ENCODE measurements at places on chromosomes 7 and 10.

GRCh38 chr10:5500162-5500670, 846 bp upstream of the CALML5 start:
- DNase-seq: no peak

- DNase-seq: no peak
Observed at GRCh38 chr10:62869958-62870357, 53.8 kb upstream of the EGR2 start.

GRCh38 chr7:139103057-139103815, 6.3 kb downstream of the ZC3HAV1 start:
- no peak for DNase-seq

DNA sequence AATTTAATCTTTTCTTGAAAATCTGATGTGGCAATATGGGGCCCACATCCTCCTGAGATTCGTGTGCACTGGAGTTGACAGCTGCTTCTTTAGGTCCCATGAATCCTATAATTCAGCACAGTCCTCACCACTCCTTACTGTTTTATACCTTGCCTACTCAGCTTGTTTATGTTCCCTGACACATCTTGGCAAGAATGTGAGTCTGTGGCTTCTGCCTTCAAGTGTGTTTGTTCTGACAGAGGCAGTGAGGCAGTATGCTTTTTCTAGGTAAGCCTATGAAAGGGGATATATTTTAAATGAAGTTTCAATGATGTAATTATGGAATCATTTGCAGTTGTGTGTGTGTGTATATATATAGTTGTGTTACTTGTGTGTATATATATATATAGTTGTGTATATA, 106.4 kb downstream of the AMPH start:
- DNase-seq: no peak

DNA sequence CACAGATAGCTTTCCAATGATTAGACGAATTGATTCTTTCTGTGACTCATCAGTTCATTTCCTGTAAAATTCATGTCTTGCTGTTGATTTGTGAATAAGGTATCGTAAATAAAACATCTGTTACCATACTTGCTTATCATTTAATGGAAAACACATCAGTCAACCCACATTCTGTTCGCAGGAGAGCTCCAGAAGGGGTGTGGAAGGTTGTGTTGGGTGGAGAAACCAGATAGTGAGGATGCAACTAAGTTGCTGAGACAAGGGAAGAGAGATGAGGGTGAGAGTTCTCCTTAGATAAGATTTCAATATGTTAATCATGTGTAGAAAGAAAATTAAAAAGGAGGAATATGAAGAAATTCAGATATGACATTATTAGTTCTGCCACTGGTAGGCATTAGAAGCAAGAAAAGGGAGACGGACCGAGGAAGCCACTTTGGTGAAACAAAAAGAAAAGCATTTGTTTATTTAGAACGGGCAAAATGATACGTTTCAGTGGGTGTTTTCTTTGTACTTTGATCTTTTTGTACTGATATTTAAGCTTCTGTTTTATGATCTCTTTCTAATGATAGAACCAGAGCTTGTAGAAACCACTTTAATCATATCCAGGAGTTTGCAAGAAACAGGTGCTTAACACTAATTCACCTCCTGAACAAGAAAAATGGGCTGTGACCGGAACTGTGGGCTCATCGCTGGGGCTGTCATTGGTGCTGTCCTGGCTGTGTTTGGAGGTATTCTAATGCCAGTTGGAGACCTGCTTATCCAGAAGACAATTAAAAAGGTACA, 7.8 kb downstream of the CD36 start:
- DNase-seq: no peak

- DNase-seq: no peak
Observed at GRCh38 chr10:22551681-22552365, 162.6 kb downstream of the PIP4K2A start.

DNA sequence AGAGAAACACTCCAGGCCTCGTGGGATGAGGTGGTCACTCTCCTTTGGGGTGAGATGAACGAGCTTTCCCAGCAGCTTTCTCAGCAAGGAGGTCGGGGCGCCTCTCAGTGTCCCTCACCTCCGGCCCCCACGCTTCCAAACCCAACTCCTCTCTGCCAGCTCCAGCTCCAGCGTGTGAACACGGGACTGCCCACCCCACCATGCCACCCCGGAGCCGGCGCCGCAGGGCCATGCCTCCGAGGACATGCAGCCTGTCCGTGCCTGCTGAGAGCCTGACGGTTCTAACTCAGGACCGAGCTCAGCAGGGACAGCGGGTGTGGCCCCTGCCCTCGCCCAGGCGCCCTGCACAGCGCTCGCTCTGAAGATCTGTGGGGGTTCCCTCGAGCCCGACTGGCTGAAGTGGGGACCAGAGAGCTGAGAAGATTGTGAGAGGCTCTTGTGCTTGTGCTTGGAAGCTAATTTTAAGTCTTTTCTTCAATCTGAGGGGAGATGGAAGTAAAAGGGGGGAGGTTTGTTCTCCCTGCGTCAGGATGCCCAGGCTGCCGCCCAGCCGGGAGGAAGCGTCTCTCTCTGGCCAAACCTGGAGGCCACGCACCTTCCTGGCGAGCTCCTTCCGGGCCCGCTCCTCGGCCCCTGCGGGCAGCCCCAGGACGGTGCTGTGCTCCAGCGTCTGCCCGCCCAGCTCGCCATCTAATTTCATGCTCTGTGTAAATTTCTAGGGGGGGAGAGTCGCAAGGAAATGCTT, 5.1 kb upstream of the ADAM8 start:
- DNase-seq: no peak

- no peak for DNase-seq
Observed at GRCh38 chr7:44396496-44396895, 71.1 kb upstream of the CAMK2B start.

DNA sequence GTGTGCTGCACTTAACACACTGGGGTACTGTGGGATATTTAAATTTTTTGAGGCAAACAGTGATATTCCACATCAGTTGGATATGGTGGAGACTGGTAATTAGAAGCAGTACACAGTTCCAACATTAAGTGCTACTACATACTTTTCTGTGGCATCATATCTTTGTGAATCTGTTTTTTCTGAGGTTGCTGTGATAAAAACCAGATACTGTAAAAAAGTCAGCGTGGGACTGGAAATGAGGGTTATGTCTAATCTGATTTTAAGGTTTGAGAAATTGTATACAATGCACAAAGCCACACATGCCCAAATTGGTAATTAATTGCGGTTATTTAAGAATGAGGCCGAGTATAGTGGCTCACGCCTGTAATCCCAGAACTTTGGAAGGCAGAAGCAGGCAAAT, 41.2 kb downstream of the TBC1D12 start:
- DNase-seq: no peak

DNA sequence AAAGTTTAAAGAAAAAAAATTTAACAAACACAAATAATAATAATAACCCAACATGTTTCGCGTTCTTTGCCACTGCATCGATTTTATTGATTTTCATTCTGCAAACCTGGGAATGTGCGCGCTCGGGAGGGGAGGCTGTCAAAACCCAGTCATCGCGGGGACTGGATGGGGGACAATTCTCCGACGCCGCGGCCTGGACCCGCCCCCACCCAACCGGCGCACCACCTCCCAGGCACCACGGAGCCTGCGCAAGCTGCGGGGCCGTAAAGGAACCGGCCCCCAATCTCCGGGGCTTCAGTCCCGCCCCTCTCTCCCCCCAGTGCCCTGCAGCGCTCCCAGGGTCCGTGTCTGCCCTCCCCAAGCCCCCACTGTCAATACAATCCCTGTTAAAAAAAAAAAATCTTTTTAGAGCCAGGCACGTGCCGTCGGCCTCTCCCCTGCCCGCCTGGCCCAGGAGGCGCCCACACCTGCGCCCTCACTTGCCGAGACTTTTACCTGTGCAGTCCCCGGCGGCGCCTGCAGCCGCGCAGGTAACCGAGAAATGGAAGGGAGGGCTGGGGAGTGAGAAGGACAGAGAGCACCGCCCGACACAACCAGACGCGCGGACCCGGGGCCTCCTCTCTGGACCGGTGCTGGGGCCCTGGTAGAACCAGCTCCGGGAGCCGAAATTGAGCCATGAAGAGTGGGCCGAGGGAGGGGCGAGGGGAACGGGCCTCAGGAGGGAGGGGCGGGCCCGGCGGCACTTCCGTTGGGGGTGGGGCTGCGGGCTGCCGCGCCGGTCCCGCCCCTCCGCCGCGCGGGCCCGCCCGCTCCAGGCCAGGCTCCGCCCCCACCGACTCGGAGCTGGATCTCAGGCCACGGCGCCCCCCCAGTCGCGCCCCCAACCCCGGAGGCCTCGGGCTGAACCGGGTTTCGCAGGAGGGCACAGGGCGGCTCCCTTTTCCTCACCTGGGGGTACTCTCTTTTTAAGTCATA, 7.6 kb upstream of the ZNF503 start:
- DNase-seq: no peak

GRCh38 chr10:49558190-49558589, 19.3 kb upstream of the ERCC6 start:
- DNase-seq: no peak

DNA sequence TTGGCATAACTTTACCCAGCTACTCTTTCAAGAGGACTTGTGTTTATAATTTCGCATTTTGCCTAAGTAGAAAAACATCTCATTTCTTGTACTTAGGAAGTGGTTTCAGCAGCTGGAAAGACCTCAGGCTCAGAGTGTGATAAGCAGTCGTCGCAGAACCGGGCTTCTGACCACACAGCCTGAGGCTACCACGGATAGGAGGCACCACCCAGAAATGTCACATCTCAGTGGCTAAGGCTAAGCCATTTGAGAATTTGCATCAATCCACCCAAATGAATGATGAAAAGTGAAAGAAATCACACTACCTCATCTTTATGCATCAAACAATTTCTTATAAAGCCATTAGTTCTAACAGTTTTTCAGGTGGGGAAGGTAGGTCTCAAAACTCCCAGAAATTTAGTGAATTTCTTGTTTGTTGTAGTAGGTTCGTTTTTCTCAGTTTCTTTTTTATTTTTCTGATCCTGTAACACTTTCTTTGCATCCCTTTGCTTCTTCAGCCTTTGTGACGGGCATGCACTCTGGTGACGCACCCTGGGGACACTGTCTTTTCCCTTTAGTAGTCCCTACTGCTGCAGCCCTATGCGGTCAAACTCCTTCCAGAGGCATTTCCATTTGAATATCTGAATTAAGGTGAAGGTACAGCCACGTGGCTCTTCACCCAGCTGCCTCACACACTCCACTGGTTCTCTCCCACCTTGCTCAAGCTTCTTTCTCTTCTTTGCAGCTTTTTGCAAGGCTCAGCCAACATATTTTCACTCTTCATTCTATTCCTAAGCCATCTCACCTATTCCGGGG, 68.5 kb downstream of the MAP3K8 start:
- DNase-seq: peak; percentile 35

GRCh38 chr10:126905776-126906703, 812 bp downstream of the DOCK1 start:
- DNase-seq: no peak

DNA sequence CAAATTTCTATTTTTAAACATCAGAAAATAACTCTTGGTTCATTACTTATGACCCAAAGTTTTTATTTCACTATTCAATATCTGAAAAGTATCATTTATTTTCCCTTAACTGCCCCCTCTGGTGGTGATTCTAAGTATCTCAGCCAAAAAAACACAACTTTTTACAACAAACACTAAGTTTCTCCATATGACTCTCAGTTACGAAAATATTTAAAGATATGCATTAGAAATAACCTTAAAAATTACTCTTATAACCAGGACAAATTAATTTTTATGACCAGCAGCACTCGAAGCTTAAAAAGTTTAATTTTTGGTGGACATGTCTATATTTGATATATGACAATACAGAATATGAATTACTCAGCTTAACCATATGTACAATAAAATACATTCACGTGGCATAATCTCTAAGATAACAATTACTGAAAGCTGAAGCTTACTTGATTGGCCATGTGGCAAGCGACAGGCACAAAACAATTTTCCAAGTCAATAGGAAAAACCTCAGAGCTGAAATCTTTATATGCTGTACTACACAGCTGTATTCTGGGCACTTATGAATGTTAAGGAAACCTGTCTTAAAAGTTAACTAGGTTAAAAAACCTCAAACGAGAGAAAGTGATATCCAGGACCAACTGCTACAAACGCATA, 2.3 kb downstream of the HNRNPA2B1 start:
- DNase-seq: no peak

- DNase-seq: peak; percentile 47
Observed at GRCh38 chr7:129502708-129503685, 666 bp downstream of the SMKR1 start.

GRCh38 chr7:1460821-1461645, 1.8 kb upstream of the MICALL2 start:
- DNase-seq: no peak

DNA sequence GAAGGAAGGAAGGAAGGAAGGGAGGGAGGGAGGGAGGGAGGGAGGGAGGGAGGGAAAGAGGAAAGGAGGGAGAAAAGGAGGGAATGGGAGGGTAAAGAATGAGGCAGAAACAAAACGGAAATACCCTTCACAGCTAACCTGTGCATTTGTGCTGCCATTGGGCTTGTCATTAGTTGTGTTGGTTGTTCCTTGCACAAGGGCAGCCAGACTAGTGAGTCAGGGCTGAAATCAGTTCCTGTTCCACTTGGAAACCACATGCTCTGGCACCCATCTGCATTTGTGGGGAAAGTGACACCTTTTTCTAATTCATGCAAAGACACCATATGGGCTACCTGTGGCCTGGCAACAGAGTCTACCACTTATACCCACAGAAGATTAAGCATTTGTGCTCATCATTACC, 1004.0 kb upstream of the C7orf33 start:
- DNase-seq: no peak

DNA sequence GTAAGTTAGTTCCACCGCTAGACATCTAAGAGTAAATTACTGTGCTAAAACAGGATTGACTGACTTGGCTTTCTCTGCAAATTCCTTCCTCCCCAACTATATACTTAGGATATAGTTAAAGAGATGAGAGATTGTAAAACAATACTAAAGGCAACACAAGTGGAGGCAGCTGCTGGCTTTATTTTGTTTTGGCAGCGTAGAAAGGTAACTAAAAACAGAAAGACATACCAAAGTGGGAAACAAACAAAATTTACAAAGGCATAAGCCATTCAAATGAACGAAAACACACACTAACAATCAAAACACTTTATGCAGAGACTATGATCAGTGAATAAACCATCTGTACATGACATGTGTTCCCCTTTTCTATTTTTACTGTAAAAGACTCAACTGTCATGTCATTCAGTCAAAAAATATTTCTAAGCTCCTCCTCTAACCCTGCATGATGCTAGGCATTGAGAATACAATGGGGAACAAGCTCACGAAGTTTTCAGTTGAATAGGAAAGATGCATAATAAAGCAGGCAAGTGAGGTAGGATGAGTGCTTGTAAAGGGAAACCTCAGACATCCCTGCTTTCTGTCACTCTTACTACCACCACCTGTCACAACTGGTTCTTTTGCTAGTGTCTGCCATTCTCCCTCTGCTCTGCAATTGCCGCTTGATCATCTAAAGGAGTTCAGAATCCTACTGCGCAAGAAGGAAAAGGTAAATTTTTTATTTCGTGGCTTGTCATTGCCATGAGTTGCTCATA, 64.2 kb upstream of the COL1A2 start:
- DNase-seq: no peak
